ENCODE measurements at places on chromosomes 12 and 14. TPM values are rescaled to one million over a fixed set of nuclear protein-coding genes. Genes with fewer than 3 reads are reported as not detected.

SLC11A2 gene
- 31.9 TPM for total RNA-seq

FZD10 gene
- 1.1 TPM for total RNA-seq

KLHDC1 gene
- 8.3 TPM for total RNA-seq

KRT71 gene
- total RNA-seq: not detected

CLEC2B gene
- total RNA-seq: 11.3 TPM

CLEC1A gene
- 8.3 TPM for total RNA-seq

SOX5 gene
- 7.8 TPM for total RNA-seq

GLS2 gene
- total RNA-seq: 1.0 TPM

BDKRB2 gene
- 7.3 TPM for total RNA-seq

GLT1D1 gene
- under 0.01 TPM for total RNA-seq

GUCY2C gene
- total RNA-seq: not detected

KCNJ8 gene
- total RNA-seq: 24.4 TPM

KCNA5 gene
- 2.5 TPM for total RNA-seq

ACTR10 gene
- total RNA-seq: 75.7 TPM

DNA sequence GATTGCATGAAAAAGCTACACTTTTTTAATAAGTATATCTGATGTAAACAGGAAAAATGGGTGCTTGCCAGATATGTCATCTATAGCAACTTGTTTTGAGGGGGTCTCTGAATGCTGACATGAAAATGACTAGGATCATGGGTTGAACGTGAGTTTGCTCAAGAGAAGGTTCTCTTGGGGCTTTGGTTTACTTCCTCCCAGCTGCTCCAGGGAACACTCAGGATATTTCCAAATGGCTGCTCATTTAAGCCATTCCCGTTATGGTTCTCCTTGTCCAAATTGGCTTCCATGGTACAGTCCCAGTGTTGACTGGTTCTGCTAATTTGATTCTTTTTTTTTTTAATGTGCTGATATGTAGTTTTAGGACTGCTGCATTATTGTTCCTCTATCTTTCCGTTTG lies 118.3 kb downstream of the ETV6 start:
- DNase-seq: no peak

- no peak for DNase-seq
These were observed 218.9 kb downstream of the MED13L start for GRCh38 chr12:116058574-116058973.

DNA sequence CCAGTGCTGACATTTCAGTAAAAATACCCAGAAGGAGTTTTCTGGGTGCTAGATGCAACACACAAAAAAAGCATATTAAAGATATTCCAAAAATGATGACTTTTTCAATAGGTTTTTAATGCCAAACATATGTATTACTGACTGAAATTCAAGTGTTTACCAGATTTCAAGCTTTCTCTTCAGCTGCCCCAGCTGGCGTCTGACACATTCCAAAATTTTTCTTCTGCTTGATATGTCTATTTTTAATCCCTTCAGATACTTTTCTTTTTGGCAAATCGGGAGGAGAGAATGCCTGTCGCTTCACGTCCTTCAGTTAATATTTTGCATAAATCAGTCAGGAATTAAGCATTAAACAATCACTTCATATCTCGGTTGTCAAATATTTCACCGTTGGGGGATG lies 7.1 kb upstream of the CCDC60 start:
- no peak for DNase-seq

GRCh38 chr12:51009056-51009440 lies 17.1 kb downstream of the SLC11A2 start:
- DNase-seq: no peak

GRCh38 chr14:49893309-49894213 lies 679 bp downstream of the ARF6 start:
- DNase-seq: no peak

DNA sequence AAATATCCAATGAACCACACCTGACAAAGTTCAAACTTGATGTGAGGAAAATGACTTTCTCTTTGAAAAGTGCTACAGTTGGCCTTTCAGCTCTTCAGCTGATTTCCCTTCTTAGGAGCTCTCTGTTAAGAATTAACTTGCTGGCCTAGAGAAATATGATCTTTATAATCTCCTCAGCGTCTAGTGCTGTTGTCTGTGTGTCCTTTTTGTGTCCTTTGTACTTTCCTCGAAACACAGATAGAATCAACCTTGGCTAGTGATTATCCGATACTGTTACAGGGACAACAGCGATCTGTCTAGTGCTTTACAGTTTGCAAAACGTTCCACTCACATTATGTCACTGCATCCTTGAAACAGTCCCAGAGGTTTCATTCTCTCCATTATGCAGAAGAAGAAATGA lies 162.8 kb upstream of the RMST start:
- peak; percentile 8 for DNase-seq

DNA sequence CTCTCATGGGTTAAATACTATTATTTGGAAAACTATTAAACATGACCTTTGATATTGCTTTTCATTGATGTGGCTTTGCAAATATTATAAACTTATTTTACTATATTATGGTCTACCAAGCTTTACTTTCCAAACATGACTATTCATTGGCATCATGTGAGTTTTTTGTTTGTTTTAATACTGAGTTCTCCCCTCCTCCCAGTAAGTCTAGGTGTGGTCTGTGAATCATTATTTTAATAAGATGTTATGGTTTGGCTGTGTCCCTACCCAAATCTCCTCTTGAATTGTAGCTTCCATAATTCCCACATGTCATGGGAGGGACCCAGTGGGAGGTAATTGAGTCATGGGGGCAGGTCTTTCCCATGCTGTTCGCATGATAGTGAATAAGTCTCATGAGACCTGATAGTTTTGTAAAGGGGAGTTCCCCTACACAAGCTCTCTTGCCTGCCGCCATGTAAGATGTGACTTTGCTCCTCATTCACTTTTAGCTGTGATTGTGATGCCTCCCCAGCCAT lies 80.0 kb downstream of the BORCS5 start:
- DNase-seq: no peak

- DNase-seq: no peak
These were observed 50.7 kb upstream of the MAP1LC3B2 start for GRCh38 chr12:116508145-116509121.

DNA sequence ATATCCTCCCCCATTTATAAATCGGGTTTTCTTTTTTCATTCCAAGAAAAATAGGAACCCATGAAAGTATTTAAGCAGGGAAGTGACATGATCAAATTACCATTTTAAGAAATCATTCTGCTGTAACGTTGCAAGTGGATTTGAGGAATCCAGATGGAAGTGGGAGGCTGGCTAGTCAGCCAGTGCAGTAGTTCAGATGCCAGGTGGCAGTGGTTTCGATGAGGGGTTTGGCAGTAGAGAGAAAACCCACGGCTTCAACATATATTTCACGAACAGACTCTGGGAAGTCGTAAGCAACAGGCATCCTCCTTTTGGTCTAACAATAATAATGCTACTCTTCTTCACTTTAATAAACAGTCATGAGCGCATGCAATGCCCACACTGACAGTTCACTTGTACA lies 25.0 kb downstream of the PDZRN4 start:
- DNase-seq: no peak

DNA sequence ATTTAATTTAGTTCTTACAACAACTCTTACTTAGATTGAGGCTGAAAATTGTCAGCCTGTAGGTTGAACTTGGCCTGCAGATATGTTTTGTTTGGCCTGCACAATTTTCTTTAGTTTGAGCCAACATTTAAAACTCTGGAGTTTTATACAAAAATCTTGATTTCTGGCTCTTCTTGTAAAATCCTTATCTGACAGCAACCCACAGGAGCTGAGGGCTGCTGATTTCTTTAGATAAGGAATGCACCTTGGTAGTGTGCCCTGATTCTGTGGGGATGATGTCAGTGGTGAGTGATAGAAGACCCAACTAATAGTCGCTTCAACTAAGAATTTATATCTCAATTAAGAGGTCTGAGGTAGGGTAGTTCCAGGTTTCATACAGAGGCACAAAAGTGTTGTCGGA lies 49.5 kb downstream of the SOCS2 start:
- DNase-seq: peak; percentile 70

- DNase-seq: no peak
These were observed 27.5 kb downstream of the CCDC91 start for GRCh38 chr12:28217805-28218204.

DNA sequence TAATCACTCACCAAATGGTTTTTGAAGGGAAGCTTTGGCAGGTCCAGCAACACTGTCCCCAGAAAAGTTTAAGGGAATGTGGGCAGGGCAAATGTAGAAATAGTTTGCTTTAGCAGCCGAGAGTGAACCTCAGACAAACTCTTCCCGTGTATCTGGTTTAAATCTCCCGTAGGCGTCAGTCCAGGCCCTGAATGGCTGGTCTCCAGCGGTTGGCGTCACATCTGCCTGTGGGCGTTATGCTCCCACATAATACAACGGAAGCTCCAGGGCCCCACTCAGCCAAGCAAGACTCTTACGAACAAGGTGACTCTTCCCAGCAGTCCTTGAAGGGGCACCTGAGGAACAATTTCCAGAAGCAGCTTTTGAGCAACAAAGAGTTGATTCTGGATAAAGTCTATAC lies 942 bp downstream of the ZC2HC1C start:
- no peak for DNase-seq

DNA sequence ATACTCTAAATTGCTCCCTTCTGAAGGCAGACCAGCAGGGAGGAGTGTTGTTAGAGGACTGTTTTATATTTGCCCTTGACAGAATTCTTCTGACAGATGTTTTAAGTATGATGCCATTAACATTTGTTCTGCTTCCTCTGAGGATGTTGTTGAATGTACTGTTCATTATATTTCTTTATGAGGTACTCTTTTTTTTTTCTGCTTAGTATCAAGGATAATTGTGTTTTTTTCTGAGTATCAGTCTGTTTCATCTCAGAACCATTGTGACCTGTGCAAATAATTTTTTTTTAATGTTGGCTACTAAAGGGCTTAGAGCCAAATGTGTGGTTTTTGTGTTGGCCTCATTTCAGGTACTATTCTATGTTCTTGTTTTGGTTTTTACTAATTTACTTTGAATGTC lies 10.6 kb downstream of the METAP2 start:
- no peak for DNase-seq

DNA sequence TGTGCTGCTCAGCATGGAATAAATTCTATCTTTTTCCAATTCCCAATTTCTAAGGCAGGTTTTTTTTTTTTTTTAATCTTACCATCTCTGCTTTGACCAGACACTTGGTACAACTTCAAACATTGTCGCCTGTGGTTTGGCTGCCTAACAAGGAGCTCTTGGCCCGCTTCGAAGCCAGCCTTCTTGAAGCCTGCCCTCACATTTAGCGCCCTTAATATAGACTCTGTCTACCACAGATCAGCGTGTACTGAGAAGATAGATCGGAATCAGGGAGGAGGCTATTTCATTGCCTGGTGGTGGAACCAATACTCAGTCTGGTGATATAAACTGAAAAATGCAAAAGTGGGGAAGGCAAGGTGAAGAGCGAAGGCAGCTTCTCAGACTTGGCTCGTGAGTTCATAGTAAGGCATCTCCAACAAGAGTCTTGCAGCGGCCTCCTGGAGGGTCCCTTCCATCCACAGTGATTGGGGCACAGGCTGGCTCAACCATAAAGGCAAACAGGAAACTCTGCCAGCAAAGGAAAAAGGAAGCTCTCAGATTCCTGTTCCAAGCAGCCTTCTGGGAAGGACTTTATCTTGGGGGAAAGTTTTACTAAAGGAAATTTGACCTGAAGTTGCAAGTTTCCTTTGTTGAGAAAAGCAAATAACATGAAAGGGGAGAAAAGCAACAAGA lies 103.2 kb upstream of the BCL2L14 start:
- DNase-seq: no peak

- DNase-seq: no peak
These were observed 43.1 kb upstream of the MMP17 start for GRCh38 chr12:131784909-131785762.

DNA sequence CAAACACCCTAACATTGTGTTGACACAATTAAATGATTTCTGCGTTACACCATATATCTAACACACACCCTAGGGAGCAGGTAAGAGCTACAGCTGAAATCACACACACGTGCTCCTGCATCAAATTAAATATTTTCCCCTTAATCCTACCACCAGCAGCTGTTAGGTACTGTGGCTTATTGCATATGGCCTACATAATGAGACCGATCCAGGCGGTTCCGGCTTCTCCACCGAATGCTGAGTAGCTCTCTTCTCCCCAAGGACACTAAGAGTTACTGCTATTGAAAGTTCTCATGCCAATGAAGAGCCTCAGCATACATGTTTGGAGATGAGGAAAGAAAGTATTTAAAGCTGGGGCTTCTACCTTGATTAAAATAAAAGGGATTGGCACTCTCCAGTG lies 472.2 kb upstream of the STXBP6 start:
- no peak for DNase-seq

DNA sequence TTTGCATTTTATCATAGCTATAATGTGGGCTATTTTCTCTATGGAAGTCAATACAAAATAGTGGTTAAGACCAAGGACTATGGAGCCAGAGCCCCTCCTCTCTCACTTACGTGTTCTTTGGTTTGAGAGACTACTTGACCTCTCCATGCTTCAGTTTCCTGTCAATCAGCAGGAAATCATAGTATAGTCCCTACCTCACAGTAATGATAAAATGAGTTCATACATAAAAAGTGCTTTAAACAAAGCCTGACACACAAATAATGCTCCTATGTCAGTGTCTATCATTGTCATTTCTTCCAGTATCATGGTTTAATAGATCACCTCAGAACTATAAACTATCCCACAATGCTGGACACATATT lies 90.4 kb downstream of the MED13L start:
- no peak for DNase-seq

GRCh38 chr12:52878507-52879393 lies 26.1 kb downstream of the KRT8 start:
- DNase-seq: no peak

DNA sequence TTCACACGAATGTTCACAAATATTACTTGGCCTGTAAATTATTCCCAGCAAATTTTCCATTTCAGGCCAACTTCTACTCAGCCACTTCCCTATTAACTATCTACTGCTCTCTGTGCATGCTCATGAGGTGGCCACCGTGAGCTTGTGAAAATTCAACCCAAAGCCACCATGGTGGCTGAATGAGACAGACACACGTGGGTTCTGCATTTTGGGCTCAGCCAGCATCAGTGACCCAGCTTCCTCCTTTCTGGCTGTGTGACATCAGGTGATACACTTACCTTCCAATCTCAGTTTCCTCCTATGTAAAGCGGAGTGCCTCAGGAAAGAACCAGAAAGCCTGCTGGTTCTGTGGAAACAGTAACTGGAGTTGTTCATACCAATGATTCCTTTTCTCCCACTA lies 175.8 kb downstream of the FOXN3 start:
- no peak for DNase-seq

GRCh38 chr12:118342090-118342489 lies 30.6 kb downstream of the TAOK3 start:
- no peak for DNase-seq

DNA sequence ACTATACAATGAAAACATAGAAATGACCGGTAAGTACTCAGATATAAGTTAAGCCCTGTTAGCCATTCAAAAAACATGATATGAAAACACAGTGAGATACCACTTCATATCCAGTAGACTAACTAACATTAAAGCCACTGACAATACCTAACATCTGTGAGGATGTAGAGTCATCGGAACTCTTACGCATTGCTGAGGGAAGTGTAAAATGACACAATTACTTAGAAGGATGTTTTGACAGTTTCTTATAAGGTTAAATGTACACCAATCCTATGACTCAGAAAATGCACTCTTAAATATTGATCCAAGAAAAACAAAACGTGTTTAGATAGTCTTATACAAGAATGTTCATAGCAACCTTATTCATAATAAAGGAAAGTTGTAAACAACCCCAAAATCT lies 782.9 kb downstream of the BCL11B start:
- DNase-seq: no peak

- peak; percentile 55 for DNase-seq
These were observed 89.0 kb upstream of the HOXC13 start for GRCh38 chr12:53849656-53850055.

Data from esophagus muscularis mucosa (tissue), 4 donors.